CD14-positive monocyte (primary cell): ENCODE measurements at places on chromosomes 2 and 18. TPM values are rescaled to one million over a fixed set of nuclear protein-coding genes. Genes with fewer than 3 reads are reported as not detected.

DNA sequence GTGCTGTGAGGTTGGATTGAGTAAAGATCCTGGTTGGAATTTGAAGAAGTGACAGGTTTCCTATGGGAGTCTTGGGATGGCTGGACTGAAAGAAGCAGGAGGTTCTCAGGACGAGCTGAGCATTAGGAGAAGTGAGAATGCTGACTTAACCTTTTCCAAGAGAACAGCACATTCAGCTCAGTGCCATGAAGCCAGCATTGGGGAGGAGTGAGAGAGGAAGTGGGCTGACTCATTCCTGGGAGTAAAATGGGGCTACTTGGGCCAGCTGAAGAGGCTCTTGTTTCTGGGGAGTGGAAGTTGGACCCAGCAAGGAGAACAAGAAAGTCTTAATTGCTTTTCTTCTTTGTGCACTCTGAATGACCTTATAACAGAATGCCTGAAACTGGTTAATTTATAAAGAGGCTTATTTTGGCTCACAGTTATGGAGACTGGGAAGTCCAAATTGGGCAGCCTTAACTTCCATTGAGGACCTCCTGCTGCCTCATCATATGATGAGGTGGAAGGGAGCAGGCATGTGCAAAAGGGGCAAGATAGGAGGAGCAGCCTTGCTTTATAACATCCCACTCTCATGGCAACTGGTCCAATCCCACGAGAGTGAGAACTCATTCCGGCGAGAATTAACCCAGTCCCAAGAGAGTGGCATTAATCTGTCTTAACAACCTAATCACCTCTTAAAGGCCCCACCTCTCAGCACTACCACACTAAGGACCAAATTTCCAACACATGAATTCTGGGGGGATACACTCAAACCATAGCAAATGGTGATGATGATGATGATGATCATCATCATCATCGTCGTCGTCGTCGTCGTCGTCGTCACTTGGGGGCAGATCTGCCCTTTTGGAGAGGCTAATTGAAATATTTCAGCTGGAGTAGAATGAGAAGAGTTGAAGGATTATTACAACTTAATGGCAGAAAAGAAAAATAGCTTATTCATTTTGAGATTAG lies 26.1 kb downstream of the DGUOK start:
- peak; percentile 72 for DNase-seq

DNA sequence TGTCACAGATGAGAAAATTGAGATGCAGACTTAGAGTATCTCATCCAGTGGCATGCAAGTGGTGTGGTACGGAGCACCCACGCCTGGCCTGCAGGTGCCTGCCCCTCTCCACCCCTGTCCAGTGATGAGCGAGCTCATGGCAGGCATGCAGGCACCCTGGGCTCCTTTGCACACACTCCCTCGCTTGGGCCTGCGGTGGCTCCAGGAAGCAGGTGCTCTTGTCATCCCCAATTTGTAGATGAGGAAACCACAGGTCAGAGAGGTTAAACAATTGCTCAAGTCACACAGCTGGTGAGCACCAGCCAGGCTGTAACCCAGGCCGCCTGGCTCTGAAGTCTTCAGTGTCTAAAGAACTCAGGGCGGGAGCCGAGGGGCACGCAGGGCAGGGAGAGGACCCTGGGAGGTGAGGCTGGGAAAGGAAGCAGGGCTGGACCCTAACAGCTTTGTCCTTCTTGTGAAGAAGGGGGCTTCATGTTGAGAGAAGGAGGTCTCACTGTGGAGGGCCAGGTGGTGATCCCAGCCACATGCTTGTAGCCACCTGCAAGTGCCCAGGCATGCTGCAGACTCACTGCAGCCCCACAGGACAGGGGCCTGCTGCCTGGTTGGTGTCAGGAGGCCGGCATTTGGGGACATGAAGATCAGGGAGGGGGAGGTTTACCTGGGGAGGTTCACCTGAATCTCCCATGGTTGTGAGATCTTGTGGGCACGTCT lies 166.2 kb downstream of the SH3RF3 start:
- DNase-seq: no peak

DNA sequence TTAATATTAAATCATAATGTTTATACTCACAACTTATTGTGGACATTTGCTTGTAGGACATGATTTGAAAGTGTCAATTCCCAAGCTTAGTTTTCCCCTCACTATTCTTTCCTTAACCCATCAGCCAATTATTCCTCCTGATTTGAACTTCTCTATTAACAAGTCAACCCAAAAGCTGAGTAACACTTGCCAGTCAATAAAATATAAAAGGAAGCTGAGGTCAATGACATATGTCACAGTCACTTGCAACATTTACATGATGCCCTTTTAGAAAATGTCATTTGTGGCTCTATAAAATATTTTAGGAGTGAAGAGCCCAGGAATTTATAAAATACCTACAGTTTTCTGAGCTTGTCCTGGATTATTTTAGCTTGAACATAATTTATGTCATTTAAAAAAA lies 7.2 kb downstream of the CCDC68 start:
- DNase-seq: no peak

GRCh38 chr2:37615804-37616676 lies 55.4 kb downstream of the CDC42EP3 start:
- DNase-seq: peak; percentile 91

- no peak for DNase-seq
Observed at GRCh38 chr2:60445684-60446179, 107.7 kb downstream of the BCL11A start.

DNA sequence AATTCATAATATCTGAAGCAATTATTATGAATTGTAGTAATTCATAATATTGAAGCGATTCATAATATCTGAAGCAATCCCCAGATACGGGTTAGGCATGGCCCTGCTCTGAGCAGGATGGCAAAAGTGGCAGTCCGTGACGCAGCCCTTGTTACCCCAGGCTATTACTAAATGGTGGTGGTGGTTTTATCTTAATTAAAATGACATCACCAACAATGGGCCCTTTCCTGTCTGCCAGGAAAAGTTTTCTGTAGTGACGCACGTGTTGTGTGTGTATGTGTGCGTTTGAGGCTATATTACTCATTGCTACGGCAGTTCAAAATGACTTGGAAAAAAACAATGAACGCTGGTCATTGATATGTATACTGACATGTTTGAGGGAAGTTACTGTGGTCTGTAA lies 10.6 kb upstream of the MOCOS start:
- DNase-seq: no peak

DNA sequence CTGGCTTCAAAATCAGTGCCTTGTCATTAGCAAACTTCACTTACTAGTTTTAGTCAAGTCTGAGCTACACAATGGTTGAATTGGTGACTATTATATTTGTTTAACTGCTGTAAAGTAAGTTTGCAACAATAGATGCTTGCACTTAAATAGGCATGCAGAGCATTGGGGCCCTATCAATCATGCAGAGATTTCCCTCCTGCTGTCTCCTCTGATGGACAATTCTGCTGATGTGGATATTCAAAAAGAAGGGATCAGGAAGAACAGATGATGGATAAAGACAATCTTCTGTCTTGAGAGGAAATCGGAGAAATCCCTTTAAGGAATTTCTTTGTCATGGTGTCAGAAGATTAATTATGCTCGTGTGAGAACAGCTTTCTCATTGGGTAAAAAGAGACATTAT lies 89.0 kb downstream of the GREB1L start:
- no peak for DNase-seq

GRCh38 chr2:7633566-7634153 lies 716.4 kb downstream of the RNF144A start:
- DNase-seq: no peak

DNA sequence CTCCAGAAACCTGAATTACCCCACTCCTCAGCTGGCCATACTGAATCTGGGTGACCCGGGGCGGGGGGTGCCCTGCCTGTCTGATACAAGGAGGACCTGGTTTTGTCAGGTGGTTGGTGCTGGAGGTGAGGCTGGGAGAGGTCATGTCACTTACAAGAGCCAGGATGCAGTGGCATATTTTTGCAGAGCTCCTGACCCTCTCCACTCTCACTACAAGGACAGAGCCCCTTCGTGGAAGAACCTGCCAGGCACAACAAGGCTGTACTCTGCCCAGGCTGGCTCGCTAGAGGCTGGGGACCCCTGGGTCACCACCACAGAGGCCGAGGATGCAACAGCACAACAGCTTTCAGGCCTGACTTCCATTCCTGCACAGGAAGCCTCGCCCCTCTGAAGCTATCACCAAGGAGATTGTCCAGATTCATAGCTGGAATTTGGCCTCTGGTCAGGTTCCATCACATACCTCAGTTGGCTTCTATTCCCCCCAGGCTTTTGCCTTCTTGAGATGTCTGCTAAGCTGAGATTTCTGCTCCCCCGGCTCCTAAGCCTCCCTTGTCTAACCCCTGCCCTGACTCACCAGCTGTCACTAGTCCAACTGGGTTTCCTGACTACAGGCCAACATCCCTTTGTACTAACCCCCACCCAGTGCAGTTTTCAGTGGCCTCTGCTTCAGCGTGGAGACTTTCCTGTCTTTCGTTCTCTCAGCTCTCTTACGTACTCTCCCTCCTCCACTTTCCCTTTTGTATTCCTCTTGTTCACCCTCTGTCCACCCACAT lies 132.5 kb upstream of the EPAS1 start:
- no peak for DNase-seq

GRCh38 chr2:37570773-37571586 lies 100.5 kb downstream of the CDC42EP3 start:
- peak; percentile 57 for DNase-seq

DNA sequence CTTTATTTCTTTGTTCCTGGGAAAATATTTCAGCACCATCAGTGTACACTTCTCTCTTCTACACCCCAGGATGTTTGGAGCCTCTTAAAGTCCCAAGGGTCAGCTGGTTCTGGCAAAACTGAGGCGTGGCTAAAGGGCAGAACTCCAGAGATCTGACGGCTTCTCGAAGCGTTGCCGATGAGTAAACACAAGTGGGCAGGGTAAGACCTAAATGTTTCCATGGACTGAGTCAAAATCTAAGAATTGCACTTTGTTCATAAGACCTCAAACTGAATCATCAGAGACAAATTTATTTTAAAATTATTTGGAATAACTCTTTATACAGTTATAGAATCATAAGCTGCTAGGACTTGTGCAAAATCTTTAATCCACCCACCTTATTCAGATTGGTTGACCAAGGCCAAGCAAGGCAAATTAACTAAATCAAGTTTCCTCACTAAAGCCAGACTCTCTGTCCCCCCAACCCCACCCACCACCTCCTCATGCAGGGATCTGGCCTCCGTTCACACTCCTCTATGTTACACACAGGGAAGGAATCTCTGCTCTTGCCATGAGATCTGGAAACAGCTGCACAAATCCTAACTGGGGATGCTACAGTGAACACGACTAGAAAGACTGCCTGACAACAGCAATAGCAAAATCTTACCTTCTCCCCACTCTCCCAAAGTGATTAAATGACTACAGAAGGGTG lies 342.6 kb upstream of the KLHL29 start:
- no peak for DNase-seq

DNA sequence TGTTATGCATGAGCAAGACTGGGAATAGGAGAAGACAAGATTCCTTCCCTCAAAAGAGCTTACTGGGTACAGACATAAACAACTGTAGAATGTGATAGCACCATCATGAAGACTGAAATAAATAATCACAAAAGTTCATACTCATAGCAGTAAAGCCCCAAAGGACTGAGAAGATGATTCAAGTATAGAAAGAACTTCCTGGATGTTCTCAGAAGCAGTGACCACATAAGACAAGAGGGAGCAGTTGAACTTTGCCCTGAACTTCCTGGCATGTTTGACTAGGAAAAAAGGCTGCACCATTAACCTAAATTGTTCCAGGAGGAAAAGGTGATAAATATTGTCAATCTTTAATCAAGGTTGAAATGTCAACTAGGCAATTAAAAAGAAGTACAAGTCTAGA lies 57.8 kb upstream of the CCDC141 start:
- DNase-seq: no peak

- no peak for DNase-seq
Observed at GRCh38 chr2:42410742-42411514, 49.9 kb upstream of the COX7A2L start.

GRCh38 chr2:134676960-134677359 lies 41.8 kb downstream of the TMEM163 start:
- DNase-seq: no peak

DNA sequence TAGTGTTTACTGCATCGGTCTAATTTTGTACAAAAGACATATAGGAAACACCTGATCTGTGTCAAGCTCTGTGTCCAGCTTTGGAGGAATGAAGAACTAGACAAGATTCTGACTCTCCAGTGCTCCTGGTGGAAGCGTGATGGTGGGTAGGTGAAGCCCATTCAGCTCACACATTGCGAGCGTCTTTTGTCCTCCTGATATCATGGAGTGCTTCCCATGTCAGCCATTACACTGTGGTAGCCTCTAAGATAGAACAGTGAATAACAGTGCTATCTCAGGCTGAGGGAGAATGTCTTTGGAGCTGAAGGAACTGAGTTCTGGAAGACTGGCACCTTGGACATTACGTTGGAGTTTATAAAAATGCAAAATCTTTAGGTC lies 350.2 kb downstream of the CYRIA start:
- DNase-seq: no peak

DNA sequence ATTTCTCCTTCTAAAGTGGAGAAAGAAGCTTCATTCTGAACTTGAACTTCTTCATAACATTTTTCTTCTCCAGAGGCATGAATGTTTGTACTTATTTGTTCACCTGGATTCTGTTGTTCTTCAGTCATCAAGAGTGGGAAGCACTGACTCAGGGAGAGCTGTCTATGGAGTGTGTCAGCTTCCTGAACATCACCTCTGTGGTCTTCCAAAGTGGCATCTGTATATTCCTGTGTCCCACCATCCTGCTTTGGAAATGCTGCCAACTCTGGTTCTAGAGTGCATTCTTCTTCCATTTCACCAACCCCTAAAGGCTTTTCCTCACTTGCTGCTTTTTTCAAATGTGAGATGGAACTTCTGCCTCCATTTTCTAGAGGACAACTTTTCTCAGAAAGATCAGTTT lies 59.5 kb downstream of the TTN start:
- DNase-seq: no peak

GRCh38 chr2:84889332-84889731 lies 8.4 kb upstream of the TRABD2A start:
- DNase-seq: no peak

DNA sequence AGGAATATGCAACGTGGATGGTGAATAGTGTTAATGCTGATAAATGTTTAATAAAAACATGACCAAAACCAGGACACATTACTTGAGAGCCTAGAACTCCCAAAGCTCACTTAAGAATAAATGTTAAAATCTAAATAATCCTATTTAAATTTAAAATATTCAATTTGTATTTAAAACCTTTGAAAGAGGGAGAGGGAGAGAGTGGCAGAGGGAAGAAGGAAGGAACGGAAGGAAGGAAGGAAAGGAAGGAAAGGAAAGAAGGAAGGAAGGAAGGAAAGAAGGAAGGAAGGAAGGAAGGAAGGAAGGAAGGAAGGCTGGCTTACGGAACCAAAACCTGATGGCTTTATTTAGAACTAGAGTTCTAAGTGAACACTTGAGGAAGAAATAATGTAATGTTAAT lies 324.1 kb upstream of the SYT4 start:
- DNase-seq: no peak

Gene LIPG
- polyA plus RNA-seq: not detected in 2 replicates

Gene ALPP
- polyA plus RNA-seq: not detected in 2 replicates

Gene ST8SIA3
- not detected for polyA plus RNA-seq

Gene TTN
- polyA plus RNA-seq: under 0.01 TPM in 2 replicates

Gene TM4SF20
- not detected for polyA plus RNA-seq

Gene LONRF2
- not detected in 2 replicates for polyA plus RNA-seq

Gene GPR45
- polyA plus RNA-seq: not detected in 2 replicates

Gene RAPGEF4
- not detected in 2 replicates for polyA plus RNA-seq
